ENCODE measurements at places on chromosomes 2 and 18.

GRCh38 chr18:1062588-1062987, 157.9 kb downstream of the ADCYAP1 start:
- DNase-seq, result no peak

DNA sequence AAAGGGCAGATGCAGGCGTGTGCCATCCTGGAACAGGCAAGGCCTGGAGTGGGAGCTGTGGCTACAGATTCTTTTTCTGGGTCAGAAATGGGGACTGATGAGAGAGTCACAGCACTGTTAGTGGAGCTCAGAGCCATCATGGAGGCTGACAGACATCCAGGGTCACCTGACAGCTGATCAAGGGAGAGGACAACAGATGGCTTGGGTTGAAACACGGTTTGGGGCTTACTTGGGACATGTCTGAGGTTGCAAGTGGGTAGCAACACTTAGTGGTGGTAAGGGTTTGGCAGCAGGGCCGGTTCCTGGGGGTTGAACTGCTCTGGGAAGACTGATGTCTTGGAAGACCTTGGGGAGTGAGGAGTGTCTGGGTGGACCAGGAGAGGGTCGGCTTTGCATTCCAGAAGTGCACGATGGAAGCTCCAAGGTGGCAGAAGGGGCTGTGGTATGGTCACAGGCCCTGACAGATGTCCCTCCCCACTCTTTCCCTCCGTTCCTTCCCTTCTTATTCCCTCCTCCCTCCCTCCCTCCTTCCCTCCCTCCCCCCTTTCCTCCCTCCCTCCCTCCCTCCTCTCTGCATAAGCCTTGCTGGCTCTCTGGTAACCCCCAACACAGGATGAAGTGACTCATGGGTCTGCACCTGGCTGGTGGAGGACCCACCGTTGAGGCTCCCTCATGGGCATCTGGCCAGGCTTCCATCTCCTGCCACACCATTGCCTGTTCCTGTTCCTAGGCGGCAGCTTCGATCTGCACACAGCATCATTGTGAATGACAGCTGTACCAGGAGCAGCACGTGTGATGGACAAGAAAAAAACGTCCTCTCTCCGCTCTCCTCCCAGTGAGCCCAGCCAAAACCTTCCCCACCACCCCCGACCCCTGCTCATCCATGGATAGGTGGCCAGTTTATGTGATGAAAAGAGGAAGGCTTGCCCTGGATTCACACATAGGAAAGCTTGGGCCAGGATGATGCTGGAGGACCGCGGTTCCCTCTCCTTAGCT, 63.8 kb upstream of the RPL31 start:
- DNase-seq, result no peak

- DNase-seq, result no peak
Observed at GRCh38 chr2:12950957-12951656, 234.4 kb downstream of the TRIB2 start.

DNA sequence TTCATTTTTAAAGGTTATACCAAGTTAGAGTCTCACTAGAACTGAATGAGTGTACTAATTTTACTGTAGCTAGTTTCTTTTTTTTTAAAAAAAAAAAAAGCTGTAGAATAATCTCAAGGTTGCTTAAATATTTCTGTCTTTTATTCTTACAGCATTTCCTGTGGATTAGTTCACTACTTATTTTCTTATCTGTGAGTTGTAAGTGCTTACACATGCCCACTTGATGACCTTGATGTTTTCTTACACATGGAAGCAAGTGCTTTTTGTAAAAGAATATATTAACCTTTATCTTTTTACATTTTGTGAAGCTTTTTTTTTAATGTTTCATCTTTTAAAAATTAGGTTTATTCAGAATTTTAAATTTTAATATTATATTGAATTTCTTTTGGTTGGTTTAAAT, 57.8 kb downstream of the MSH2 start:
- DNase-seq, result no peak

- no peak for DNase-seq
Observed at GRCh38 chr2:218319813-218320365, 27.6 kb upstream of the TMBIM1 start.

GRCh38 chr2:163736433-163737189, 803 bp upstream of the FIGN start:
- no peak for DNase-seq

GRCh38 chr18:10743766-10744165, 217.9 kb downstream of the NAPG start:
- DNase-seq, result no peak

DNA sequence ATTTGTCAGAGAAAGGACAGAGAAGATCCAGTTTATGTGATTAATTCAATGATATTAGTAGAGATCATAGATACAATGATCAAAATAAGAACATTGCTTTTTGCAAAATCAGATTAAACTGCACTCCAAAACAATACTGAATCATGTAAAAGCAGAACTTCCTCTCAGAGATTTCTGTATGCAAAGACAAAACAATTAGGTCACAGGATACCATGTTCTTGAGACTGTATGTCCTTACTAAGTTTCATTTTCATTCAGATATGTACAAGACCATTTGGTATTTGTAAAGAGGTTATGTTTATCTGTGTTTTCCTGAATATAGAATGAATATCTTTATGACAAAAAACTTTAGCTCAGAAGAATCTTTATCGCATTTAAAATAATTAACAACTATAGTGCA, 161.8 kb downstream of the DLGAP1 start:
- no peak for DNase-seq

DNA sequence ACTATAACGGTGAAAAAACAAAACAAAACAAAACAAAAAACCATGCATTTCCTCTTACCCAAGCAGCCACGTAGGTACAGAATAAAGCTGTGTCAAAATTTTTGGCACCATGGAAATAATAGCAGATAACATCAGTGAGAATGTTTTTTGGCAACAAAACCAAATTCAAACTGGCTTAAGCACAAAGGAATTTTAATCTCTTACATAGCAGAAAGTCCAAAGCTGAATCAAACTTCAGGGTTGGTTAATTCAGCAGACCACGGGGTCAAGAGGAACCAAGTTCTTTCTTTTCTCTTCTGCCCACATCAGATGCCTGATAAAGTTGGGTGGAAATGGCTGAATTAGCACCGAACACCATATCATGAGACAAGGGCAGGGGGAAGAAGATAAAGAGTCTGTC, 129.5 kb downstream of the PAX3 start:
- no peak for DNase-seq

DNA sequence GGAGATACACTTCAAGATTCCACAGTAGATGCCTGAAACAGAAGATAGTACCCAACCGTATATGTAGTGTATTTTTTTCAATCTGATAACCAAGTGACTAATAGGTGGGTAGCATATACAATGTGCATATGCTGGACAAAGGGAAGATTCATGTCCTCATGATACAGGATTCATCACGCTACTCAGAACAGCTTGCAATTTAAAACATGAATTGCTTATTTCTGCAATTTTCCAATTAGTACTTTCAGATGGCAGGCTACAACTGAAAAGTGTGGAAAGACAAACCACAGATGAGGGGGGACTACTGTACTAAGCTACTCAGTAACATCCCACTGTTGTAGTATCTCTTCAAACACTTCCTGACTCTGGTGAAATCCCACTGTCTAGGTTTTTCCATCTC, 3.7 kb downstream of the IER3IP1 start:
- no peak for DNase-seq

GRCh38 chr2:108927936-108928659, 60.9 kb downstream of the EDAR start:
- DNase-seq, result peak; percentile 50

DNA sequence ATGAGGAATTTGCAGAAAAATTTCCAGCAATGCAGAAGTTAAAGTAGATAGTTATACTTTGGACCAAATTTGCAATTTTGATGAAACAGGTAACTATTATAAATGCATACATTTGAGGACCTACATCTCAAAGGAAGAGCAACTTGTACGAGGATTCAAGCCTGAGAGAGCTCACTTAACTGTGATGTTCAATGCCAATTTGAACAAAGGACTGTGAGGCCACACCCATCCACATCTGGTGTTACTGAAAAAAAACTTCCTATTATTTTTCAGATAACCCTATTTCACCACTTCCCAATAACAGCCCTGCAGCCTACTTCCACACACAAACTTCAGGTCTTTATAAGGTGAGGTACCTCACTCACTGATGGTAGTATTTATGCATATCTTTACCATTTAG, 203.5 kb upstream of the NABP1 start:
- no peak for DNase-seq

DNA sequence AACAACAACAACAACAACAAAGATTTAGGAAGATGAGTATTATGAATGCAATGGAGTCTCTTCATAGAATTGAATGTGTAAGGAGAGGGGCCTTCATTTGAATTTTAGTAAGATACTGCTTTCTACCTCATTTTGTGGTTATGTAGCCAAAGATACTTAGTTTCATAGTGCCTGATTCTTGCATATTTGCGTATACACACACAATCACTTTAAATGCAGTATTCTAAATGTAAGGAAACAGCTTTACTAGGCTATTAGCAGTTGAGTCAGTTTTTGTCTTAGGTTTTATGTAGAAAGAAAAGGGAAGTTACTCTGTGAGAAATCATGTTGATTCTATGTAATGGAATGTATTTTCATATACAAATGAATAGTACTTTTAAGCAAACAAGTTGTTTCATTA, 80.5 kb downstream of the HAUS1 start:
- DNase-seq, result no peak

GRCh38 chr2:214730248-214730647, 79.2 kb downstream of the BARD1 start:
- DNase-seq, result no peak

DNA sequence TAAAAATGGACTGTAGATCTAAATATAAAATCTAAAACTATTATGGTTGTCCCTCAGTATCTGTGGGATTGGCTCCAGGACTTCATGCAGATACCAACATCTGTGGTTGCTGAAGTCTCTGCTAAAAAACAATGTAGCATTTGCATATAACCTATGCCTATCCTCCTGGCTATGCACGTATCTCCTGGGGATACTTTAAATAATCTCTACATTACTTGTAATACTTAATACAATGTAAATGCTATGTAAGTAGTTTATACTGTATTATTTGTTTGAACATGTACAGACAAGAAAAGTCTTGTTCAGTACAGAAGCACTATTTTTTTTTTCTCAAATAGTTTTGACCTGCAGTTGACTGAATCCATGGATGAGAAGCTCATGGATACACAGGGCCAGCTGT, 134.9 kb downstream of the ZAP70 start:
- no peak for DNase-seq

DNA sequence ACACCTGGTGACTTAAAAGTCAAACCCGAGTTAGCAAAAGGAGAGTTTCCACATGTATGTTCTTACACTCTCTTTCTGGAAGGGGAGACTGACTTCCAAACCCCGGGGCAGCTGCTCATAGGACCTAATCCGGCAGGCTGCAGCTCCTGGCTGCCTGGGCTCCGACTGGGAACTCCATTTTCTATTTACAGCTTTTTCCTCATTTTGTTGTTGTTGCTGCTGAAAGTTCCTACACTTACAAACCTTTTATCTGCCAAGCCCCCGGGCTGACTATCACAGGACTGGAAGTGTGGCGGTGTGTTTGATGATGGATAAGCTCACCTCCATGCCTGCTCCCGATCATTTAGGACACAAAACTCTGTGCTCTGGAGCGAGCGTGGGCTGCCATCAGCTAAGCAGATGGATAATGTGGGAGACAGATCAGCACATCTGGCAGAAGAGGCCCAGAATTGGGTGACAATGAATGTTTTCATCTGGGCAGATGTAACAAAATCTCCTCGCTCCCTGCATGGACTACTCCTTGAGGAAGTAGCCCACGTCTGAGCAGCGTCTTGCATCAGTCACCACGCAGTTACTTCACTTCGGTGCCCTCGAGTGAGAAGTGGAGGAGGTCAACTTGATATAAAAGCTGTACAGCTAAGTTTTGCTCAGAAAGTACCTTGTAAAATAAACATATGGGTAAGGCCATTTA, 114.4 kb upstream of the COPS8 start:
- no peak for DNase-seq

GRCh38 chr2:72146347-72147302, 1.0 kb downstream of the CYP26B1 start:
- no peak for DNase-seq

- no peak for DNase-seq
Observed at GRCh38 chr2:19356545-19357401, 1.6 kb downstream of the OSR1 start.

- DNase-seq, result no peak
Observed at GRCh38 chr2:4219571-4219970, 516.2 kb downstream of the DCDC2C start.

- DNase-seq, result no peak
Observed at GRCh38 chr2:71607151-71607889, 154.0 kb downstream of the DYSF start.

DNA sequence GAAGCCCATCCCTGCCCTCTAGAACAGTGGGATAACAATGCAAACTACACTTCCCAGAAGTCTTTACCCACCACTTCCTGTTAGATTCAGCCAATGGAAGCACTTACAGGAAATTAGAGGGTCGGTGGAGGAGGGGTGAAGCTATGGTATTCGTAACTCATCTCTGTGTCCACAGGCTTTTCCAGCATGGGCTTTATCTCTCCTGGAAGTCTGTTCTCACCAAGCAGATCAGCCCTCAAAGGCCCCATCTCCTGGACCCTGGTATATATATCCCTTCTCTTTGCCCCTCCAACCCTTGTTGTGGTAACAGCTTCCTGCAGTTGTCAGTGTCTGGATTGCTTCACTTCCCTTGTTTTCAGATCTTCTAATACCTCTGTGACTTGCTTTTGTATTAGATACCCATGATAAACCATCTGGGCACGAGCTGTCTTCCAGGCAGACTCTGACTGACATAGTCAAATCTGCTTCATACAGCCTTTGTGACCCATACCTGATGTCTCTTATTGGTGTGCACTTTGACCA, 475.0 kb upstream of the POU3F3 start:
- no peak for DNase-seq
